ENCODE measurements at places on chromosomes 1 and 21. TPM values are rescaled to one million over a fixed set of nuclear protein-coding genes. Genes with fewer than 3 reads are reported as not detected.
A peak's percentile ranks its signal among the peaks of the same experiment; 100 is the strongest.

Gene TEX35
- not detected for total RNA-seq

Gene S100A7A
- not detected for total RNA-seq

Gene ADAM30
- total RNA-seq = not detected

Gene LCE3D
- not detected for total RNA-seq

Gene TNFRSF8
- total RNA-seq = 22.8 TPM

Gene MYBPH
- not detected for total RNA-seq

Gene COL18A1
- total RNA-seq = 699 TPM

Gene OR2T2
- total RNA-seq = not detected

DNA sequence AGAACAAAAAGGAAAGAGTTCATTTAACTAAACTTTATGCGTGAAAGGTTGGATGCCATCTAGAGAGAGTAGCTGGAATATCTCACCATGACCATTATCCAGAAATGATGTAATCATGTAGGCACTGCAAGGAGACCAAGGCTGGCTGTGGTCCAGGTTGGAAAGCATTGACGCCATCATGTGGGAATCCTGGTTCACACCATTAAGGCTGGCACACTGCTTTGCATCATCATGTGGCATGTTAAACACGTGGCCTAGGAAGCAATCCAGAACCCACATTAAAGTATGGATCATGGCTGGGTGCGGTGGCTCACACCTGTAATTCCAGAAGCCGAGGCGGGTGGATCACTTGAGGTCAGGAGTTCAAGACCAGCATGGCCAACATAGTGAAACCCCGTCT, 4.3 kb downstream of the ADAMTS1 start:
- H3K4me3 ChIP-seq = peak overlapping the region; percentile 85
- H3K4me1 ChIP-seq = peaks cover 4% of the 10 kb centered on the region
- peak overlapping the region; percentile 98 for H3K27ac ChIP-seq
- H3K27me3 ChIP-seq = no peaks in the 10 kb centered on the region
- H3K36me3 ChIP-seq = peaks cover 59% of the 10 kb centered on the region

GRCh38 chr1:246001837-246002230, 505.2 kb downstream of the SMYD3 start:
- no peaks in the 10 kb centered on the region for H3K36me3 ChIP-seq
- no peak overlapping the region for H3K4me3 ChIP-seq
- H3K4me1 ChIP-seq = no peaks in the 10 kb centered on the region
- H3K27ac ChIP-seq = no peak overlapping the region

DNA sequence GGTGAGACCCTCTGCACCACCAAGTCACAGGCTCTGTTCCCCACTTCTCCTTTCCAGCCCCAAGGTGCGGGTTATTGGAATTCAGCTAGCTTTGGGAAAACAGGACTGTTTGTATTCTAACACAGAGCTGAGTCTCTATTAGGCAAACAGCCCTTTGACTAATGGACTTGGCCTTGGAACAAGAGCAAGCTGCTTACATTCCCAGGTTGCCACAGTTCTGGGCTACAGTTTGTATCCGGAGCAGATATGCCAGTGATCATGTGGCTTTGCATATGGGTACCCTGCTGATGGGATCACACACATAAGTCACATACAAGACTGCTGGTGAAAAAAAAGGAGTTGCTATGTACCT, 110.5 kb upstream of the COA6 start:
- DNase-seq = no peak
- H3K36me3 ChIP-seq = no peaks in the 10 kb centered on the region
- H3K4me3 ChIP-seq = no peak overlapping the region

DNA sequence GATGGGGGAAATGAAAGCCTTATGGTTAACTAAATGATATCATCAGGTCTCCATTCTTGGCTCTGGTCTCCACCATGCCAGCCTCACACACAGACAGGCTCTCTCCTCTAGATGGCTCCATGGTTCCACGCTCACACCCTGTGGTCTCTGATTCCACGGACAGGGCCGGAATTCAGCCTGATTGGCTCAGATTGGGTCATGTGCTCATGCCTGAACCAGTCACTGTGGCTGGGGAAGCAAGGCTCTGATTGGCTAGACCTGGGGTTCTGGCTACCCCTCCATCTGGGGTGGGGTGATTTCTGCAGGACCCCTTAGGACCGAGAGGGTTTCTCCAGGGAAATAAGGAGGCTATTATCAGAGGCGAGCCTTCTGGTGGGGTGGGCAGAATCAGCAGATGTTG, 277.0 kb downstream of the PTPRU start:
- no peak for DNase-seq
- no peak overlapping the region for H3K27ac ChIP-seq
- H3K4me3 ChIP-seq = no peak overlapping the region
- H3K36me3 ChIP-seq = no peaks in the 10 kb centered on the region
- H3K27me3 ChIP-seq = no peaks in the 10 kb centered on the region
- H3K4me1 ChIP-seq = no peaks in the 10 kb centered on the region

GRCh38 chr1:99347041-99347684, 82.9 kb downstream of the PLPPR4 start:
- H3K36me3 ChIP-seq = no peaks in the 10 kb centered on the region
- H3K27me3 ChIP-seq = no peaks in the 10 kb centered on the region
- no peak overlapping the region for H3K27ac ChIP-seq
- no peak overlapping the region for H3K4me3 ChIP-seq
- no peaks in the 10 kb centered on the region for H3K4me1 ChIP-seq
- no peak for DNase-seq

DNA sequence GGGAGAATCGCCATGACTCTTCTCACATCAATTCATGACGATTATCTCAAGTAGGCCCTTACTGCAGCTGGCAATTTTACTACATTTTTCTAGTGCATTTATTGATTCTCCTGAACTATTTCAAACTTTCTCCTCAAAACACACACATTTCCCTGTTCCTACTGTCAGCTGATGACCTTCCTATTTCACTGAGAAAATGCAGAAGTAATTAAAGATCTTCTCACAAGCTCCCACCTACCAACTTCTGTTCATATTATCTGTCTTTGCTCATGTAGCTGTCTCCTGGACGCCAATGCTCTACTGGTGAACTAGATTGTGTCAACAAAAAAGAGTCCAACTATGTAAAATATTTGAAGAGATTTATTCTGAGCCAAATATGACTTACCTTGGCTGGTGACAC, 36.4 kb upstream of the FASLG start:
- H3K27ac ChIP-seq = no peak overlapping the region
- H3K36me3 ChIP-seq = no peaks in the 10 kb centered on the region
- no peak overlapping the region for H3K4me3 ChIP-seq
- H3K4me1 ChIP-seq = no peaks in the 10 kb centered on the region

DNA sequence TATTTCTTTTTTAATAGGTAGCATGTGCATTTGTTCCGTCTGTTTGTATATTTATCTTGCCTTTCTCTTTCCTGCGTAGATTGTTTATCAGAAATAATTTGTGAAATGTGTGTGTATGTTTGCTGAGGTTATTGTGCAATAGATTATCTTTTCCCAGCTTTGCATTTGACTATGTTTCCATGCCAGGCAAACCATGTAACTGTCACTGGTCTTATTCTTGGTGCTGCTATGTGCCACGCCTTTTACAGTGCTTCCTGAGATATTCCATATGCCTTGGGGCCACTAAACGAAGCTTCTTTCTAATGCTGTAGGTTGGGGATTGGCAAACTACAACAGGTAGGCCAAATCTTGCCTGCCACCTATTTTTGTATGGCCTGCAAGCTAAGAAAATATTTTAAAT, 598.8 kb downstream of the PLPP3 start:
- H3K36me3 ChIP-seq = no peaks in the 10 kb centered on the region
- no peaks in the 10 kb centered on the region for H3K4me1 ChIP-seq
- H3K27me3 ChIP-seq = no peaks in the 10 kb centered on the region
- no peak overlapping the region for H3K4me3 ChIP-seq

DNA sequence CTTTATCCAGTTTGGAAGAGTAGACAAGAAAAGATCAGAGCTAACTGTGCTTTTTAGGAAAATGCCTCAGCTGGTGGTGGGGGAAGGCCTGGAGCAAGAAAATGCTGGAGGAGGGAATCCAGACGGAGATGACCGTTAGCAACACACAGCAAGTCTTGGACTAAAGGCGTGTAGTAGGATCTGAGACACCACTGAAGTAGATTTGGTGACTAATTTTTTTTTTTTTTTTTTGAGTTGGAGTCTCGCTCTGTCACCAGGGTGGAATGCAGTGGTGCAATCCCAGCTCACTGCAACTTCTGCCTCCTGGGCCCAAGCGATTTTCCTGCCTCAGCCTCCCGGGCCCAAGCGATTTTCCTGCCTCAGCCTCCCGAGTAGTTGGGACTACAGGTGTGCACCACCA, 41.2 kb downstream of the LPAR3 start:
- no peaks in the 10 kb centered on the region for H3K4me1 ChIP-seq
- no peak overlapping the region for H3K4me3 ChIP-seq
- no peaks in the 10 kb centered on the region for H3K36me3 ChIP-seq
- DNase-seq = no peak
- no peak overlapping the region for H3K27ac ChIP-seq

- no peaks in the 10 kb centered on the region for H3K36me3 ChIP-seq
- no peak overlapping the region for H3K4me3 ChIP-seq
- no peaks in the 10 kb centered on the region for H3K27me3 ChIP-seq
- peak overlapping the region; percentile 79 for H3K27ac ChIP-seq
These were observed 59.1 kb downstream of the FAAP20 start for GRCh38 chr1:2135441-2135841.

GRCh38 chr21:32392880-32393676, at the start of gene URB1:
URB1 (minus strand) TSS chr21:32393012; CDS start chr21:32392910, 102 bp downstream.
- DNase-seq = peak; percentile 59
- H3K4me1 ChIP-seq = no peaks in the 10 kb centered on the region
- H3K27me3 ChIP-seq = no peaks in the 10 kb centered on the region
- H3K27ac ChIP-seq = peak within 1 kb of the TSS; percentile 78

- no peaks in the 10 kb centered on the region for H3K36me3 ChIP-seq
- no peak overlapping the region for H3K27ac ChIP-seq
- DNase-seq = no peak
- H3K27me3 ChIP-seq = no peaks in the 10 kb centered on the region
These were observed 315.6 kb upstream of the PLXNA2 start for GRCh38 chr1:208559597-208560329.

- H3K27me3 ChIP-seq = no peaks in the 10 kb centered on the region
- H3K4me1 ChIP-seq = peaks cover 67% of the 10 kb centered on the region
- no peak overlapping the region for H3K27ac ChIP-seq
- DNase-seq = no peak
- H3K36me3 ChIP-seq = no peaks in the 10 kb centered on the region
- no peak overlapping the region for H3K4me3 ChIP-seq
These were observed 25.2 kb downstream of the LAMC1 start for GRCh38 chr1:183048087-183049085.

GRCh38 chr1:59323879-59324278, 27.0 kb downstream of the FGGY start:
- H3K4me1 ChIP-seq = no peaks in the 10 kb centered on the region
- no peaks in the 10 kb centered on the region for H3K27me3 ChIP-seq
- no peak overlapping the region for H3K27ac ChIP-seq
- DNase-seq = no peak
- H3K36me3 ChIP-seq = no peaks in the 10 kb centered on the region
- no peak overlapping the region for H3K4me3 ChIP-seq

DNA sequence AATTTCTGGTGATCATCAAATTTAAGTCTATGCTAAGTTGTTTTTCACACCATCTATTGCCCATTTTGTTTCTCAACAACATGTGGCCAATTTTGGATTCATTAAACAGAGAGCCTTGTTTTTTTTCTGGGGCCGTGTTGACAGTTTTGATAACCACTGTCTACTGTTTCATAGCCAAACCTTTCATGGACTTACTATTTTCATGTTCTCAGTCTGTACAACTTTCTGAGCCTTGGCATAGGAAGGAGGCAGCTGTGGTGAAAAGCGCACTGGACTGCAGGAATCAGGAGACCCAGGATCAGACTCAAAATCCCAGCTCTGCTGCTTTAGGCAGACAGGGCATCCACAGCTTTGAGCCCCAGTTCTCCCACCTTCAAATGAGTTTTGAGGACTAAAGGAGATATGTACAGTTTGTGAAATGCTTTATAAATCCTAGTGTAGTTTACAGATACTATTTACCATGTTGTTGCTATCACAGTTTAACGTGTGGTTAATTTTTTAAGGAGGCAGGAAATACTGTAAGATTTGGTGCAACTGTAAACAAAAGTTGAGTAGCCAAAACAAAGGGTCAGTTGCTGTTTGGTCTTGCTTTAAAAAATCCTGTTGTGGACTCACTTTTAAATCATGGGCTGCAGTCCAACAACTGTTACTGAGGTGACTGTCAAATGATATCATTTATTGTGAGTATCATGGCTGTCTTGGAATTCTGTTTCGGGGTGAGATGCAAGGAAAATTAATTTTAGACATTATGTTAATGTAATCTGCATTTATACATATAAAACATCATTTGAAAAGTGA, 2.9 kb downstream of the MACO1 start:
- peaks cover 4% of the 10 kb centered on the region for H3K4me1 ChIP-seq
- no peaks in the 10 kb centered on the region for H3K36me3 ChIP-seq
- peak overlapping the region; percentile 99 for H3K4me3 ChIP-seq
- H3K27me3 ChIP-seq = no peaks in the 10 kb centered on the region
- H3K27ac ChIP-seq = peak overlapping the region; percentile 23

DNA sequence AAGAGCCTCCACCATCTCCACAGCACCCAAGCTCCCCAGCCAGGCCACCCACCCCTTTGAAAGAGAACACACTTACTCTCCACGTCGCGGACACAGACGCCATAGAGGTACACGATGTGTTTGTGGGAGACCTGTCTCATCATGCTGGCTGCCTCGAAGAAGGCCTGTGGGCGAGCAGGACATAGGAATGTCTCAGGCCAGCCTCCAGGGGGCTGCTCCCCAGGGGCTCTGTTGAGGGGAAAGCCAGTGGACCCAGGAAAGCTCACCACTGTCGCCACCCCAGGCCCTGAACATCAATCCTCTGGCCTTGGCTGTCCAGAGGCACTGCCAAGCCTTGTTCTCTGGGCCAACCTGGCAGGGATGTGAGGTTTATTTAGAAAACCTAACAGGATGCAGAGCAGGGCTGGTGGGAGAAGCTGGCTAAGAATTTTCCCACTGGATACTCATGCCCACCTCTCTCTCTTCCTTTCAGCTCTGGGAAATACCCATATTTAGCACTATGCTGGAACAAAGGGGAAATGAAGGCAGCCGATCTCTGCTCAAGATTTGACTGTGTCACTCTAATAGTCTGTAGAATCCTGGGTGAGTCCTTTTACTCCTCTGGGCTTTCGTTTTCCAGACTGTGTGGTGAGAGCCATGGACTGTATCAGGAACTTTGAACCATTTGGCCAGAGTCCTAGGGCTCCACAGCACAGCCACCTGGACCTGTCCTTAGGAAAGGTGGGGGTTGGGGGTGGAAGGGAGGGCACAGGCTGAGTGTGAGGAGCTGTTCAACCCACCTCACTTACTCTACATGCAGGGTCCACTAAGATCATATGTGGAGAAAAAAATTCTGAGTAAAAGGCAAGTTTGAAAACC, 101.9 kb downstream of the RAVER2 start:
- H3K27me3 ChIP-seq = no peaks in the 10 kb centered on the region
- H3K27ac ChIP-seq = no peak overlapping the region
- no peaks in the 10 kb centered on the region for H3K4me1 ChIP-seq

GRCh38 chr1:22886211-22886610, 86.5 kb downstream of the LACTBL1 start:
- no peak overlapping the region for H3K4me3 ChIP-seq
- no peak overlapping the region for H3K27ac ChIP-seq
- H3K4me1 ChIP-seq = no peaks in the 10 kb centered on the region
- no peaks in the 10 kb centered on the region for H3K36me3 ChIP-seq
- no peak for DNase-seq

GRCh38 chr21:35294231-35294898, 245.3 kb upstream of the RUNX1 start:
- H3K4me3 ChIP-seq = no peak overlapping the region
- H3K27me3 ChIP-seq = no peaks in the 10 kb centered on the region
- no peak for DNase-seq
- H3K27ac ChIP-seq = no peak overlapping the region
- no peaks in the 10 kb centered on the region for H3K4me1 ChIP-seq
- no peaks in the 10 kb centered on the region for H3K36me3 ChIP-seq

- H3K4me1 ChIP-seq = no peaks in the 10 kb centered on the region
- no peak for DNase-seq
- H3K27me3 ChIP-seq = no peaks in the 10 kb centered on the region
- H3K27ac ChIP-seq = no peak overlapping the region
- H3K4me3 ChIP-seq = no peak overlapping the region
- H3K36me3 ChIP-seq = no peaks in the 10 kb centered on the region
These were observed 32.9 kb downstream of the FMO4 start for GRCh38 chr1:171346881-171347280.
